ENCODE measurements at places on chromosomes 5 and 9.

GRCh38 chr5:123125962-123126732 lies 37.1 kb downstream of the PRDM6 start:
- no peak for DNase-seq

DNA sequence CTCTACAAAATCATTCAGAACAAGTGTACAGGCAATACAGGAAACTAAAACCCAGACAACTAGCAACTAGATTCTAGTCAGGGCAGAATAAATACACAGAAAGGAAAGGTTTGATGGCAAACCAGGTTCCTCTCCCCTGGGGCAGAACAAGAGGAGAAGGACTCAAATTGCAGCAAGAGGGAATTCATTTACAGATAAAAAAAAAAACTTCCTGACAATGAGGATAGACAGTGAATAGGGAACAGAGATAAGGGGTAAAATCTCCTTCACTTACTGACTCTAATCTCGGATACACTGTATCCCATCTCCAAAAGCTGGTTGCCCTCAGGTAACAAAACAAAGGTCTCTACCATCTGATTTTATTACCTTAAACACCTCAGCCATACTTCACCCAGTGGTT lies 244.0 kb downstream of the SEC61B start:
- no peak for DNase-seq

DNA sequence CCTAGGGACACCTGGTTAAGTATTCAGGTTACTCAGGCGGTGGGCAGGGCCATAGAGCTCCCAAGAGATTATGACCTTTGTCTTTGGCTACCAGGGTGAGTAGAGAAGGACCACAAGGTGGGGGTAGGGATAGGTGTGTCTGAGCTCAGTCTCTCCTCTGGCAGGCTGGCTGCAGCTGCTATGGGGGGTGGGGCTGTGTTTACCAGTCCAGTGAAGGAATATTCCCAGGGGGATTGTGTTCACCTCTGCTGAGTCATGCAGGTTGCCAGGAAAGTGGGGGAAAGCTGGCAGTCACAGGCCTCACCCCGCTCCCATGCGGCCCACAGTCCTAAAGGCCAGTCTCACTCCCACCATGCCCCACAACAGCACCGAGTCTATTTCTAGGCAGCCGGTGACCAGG lies 53.6 kb upstream of the POU5F2 start:
- DNase-seq, result no peak

- no peak for DNase-seq
These were observed 65.7 kb upstream of the ANKH start for GRCh38 chr5:14937254-14937653.

- no peak for DNase-seq
These were observed 47.5 kb upstream of the ELL2 start for GRCh38 chr5:96008987-96009647.

DNA sequence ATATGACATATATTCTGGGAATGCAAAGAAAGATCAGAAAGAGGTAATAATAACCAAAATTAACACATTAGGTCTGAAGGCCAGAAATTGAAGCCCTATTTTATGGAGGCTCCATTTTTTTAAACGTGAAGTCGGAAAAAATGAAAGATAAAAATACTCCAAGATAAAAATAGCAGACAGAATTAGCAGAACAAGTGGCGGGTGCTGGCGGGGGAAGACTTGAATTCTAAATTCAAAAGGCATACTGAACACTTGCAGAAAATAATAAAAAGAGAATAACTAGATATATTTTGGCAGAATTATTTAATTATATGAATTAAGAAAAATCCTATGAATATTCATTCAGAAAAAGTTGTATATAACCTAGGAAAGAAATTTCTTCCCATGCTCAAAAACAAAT lies 543.7 kb upstream of the ACO1 start:
- no peak for DNase-seq

DNA sequence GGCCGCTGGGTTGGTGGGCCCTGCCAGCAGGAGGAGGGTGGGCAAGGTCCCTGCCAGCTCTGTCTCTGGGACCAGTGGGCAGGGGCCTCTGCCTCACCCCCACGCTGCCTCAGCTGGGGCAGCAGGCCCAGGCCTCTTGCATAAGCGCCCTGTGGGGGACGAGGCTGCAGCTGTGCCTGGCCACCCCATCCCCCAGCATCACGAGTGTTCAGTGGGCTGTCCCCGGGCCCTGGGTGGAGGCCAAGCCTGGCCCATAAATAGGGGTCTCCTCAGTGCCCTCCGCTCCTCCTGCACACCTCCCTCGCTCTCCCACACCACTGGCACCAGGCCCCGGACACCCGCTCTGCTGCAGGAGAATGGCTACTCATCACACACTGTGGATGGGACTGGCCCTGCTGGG lies at the start of gene PTGDS:
PTGDS (plus strand) TSS at position 282 of the 400 bp plus-strand sequence; CDS start at position 357, 75 bp downstream.
- DNase-seq, result no peak

DNA sequence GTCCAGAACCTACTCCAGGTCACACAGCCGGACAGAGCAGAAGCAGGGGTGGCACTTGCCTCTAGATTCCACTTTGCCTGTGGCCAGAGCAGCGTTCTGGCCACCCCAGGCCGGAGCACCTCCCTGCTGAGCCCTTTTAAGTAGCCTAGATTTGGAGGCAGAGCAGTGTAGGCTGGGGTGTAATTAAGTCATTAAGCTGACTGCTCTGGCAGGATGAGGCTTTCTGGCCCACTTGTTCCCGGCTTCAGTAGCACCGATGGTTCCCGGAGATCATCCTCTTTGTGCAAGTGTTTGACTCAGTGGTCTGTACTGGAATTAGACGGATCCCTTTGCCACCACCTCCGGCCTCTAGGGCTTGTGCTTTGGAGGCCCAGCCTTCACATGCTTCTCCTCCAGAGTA lies 281.9 kb upstream of the ANKRD55 start:
- no peak for DNase-seq

DNA sequence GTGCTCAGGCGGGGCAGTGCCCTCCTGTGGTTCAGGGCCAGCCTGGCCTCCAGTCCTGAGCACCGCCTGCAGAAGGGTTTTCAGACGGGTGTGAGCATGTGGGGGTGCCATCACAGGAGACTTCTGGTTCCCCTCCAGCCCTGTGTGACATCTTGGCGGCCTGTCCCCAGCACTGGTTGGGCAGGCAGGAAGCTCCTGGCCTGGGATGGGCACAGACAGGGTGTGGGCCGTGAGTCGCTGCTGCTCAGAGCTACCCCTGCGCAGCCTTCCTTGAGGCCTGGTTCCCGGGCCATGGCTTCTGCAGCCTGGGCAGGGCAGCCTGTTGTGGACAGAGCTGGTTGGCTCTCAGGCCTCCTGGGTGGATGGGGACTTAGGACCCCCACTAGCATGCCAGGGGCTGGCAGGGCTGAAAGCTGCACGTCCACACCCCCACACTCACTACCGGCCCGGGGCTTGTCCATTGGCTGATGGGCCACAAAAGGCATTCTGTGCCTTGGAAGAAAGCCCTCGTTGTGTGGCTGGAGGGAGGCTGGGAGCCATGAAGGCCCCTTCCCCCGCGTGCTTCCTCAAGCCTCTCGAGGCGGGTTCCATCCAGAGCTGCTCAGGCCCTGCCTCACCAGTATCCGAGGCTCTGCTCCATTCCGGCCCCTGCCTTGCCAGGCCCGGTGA lies 58.7 kb downstream of the RXRA start:
- DNase-seq, result no peak

- DNase-seq, result no peak
These were observed 58.6 kb downstream of the STARD4 start for GRCh38 chr5:111453747-111454146.

GRCh38 chr9:116998305-116998704 lies 311.2 kb downstream of the TRIM32 start:
- DNase-seq, result no peak

GRCh38 chr5:178261666-178262600 lies 29.3 kb upstream of the PHYKPL start:
- no peak for DNase-seq

DNA sequence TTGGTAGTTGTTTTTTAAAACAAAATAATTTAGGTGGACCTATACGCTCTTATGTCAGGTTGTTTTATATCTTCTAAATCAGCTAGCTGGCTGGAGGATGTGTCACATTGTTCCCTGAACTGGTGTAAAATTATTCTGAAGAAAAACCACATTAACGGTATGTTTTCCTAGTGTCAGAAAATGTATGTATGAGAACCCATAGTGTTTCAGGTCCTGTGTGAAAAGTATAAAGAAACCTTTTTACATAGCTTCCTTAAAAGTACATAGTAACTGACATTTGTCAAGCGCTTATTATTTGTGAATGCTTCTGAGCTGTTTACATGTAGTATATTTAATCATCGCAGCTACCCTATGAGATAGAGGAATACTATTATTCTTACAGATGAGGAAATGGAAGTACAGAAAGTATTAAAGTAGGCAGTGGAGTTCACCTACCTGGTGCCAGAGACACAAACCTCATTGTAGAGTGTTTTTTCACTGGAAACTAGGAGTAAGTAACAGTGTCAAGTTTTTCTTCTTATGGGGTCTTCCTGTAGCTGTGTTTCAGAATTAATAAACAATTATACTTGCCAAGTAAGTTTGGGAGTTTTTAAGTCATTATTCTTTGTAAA lies 10.4 kb upstream of the FAM120AOS start:
- DNase-seq, result no peak

DNA sequence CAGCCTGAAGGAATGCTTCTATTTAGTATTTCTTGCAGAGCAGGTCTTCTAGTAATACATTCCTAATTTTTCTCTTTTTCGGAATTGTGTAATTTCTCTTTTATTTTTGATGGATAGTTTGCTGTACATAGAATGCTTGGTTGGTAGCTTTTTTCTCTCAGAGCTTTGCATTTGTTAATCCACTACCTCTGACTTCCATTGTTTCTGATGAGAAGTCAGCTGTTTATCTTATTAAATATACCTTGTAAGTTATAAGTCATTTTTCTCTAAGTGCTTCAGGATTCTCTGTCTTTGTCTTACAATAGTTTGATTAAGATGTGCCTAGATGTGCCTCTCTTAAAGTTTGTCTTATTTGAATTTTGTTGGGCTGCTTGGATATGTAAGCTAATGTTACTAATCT lies 101.9 kb downstream of the HTR1A start:
- no peak for DNase-seq

DNA sequence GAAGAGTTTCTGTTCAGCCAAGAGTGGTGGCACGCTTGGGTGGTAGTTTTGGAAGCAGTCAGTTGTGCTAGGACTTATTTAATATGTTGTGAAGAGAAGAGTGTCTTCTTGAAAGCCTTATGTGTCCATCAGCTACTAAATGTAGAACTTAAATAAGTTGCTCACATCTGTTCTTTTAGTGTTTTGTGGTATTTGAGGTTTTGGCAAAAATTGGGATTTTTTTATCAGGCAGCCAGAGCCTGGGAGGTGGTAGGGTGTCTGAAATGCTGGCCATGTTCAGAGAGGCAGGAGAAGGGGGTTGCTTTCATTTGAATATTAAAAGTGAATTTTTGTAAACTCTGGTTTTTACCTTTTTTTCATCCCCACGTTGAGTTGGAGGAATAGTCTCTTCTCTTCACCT lies 24.2 kb upstream of the ZBTB34 start:
- no peak for DNase-seq

DNA sequence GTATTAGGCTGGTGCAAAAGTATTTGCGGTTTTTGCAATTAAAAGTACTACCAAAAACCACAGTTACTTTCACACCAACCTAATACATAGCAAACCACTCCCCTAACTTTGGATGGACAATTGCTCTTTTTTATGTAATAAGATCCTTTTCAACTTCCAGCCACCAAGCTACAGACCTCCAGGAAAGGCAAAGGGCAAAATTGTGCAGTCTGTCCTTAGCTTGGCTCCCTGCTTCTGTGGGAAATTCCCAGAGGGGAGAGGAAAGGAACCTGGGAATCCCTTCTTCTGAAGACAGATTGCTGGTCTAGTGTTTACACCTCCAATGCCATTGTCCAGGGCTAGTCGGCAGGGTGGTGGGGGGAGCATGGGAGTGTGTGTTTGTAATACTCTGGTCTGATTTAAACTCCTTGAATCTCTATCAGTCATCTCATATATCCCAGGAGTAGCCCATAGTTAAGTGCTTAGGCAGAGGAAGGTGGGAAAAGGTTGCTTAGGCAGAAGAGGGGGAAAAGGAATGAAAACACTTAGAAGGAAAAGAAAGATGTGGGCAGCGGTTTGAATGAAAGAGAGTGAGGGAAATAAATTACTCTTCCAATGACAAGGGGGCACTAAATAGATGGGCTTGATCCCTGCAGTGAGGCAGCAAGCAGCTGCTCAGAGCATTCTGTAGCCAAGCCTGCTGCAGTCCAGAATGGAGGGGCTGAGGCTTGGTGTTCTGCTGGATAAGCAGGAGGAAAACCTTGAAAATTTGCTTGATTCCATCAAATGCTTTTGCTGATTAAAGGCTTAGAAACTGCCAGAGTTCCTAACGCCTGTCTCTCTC lies 86.9 kb upstream of the MAP1B start:
- no peak for DNase-seq

GRCh38 chr9:109498195-109499092 lies at the start of gene PTPN3:
Gene PTPN3, minus strand, starts transcription at chr9:109498307. Its CDS starts 34,873 bp downstream, at chr9:109463434.
- DNase-seq, result no peak

DNA sequence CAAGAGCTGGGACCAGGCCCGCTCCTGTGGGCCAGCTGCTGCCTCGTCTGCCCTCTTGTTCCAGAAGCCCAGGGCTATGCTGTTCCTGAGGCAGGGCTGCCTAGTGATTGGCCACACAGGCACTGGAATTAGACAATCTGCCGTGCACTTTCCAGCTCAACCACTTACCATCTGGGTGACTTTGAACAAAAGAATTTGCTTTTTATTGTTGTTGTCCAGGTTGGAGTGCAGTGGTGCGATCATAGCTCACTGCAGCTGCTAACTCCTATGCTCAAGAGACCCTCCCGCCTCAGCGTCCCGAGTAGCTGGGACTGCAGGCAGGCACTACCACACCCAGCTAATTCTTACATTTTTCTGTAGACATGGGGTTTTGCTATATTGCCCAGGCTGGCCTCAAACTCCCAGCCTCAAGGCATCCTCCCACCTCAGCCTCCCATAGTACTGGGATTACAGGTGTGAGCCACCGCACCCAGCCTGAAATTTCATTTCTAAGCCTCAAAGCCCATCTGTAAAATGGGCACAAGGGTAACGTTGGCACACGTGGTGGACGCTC lies 1.2 kb upstream of the NEK6 start:
- DNase-seq, result no peak

- no peak for DNase-seq
These were observed 480.8 kb downstream of the SPATA31A7 start for GRCh38 chr9:61670616-61671015.

DNA sequence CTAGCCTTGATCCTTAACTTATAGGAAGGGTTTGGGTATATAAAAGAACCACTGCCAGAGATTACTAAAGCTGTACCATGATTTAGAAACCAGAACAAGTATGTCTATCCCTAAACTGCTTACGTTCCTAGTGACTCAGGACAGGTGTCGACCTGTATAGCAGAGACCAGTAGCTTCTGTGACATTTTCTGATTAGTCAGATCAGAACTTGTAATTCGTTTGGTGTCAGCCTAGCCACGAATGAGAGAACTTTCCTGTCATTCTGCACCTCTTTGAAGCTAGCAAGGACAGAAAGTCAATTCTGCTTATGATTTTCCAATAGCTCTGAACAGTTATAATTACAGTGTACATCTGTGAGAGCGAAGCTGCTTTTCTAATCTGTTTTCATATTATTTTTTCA lies 39.5 kb downstream of the PRKACG start:
- no peak for DNase-seq

GRCh38 chr5:91092859-91093783 lies 290.0 kb downstream of the ARRDC3 start:
- no peak for DNase-seq

- DNase-seq, result no peak
These were observed 32.7 kb upstream of the ADRA1B start for GRCh38 chr5:159883522-159883950.

- peak; percentile 67 for DNase-seq
These were observed 53.6 kb downstream of the SEMA4D start for GRCh38 chr9:89444274-89444673.

- DNase-seq, result no peak
These were observed 128.3 kb downstream of the TLE1 start for GRCh38 chr9:81560851-81561732.

Data from activated T-cell treated with anti-CD3 and anti-CD28 coated beads, Interleukin-2, amount 50 U/mL, for 1 hour (primary cell).